ENCODE measurements at places on chromosomes 5 and 9. TPM values are rescaled to one million over a fixed set of nuclear protein-coding genes. Genes with fewer than 3 reads are reported as not detected.
A peak's percentile ranks its signal among the peaks of the same experiment; 100 is the strongest.

DNA sequence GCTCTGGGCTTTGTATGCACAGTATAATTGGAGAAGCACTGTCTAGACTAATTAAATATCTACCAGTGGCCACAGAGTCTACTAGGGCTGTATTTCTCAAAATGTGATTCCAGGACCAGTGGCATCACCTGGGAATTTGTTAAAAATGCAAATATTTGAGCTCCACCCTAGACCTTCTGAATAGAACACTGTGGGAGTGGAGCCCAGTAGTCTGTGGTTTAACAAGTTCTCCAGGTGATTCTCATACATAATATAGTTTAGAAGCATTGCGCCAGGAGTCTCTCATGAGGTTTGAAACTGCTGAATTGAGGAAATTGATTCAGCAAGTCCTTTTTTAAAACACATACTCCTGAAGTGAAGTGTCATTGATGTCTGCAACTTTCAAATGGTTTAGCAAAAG, 74.7 kb downstream of the FCHO2 start:
- peak; percentile 5 for DNase-seq

- DNase-seq = no peak
Observed at GRCh38 chr5:134902071-134902801, 2.7 kb upstream of the PCBD2 start.

- DNase-seq = peak; percentile 48
Observed at GRCh38 chr9:121819428-121820231, 168.2 kb downstream of the DAB2IP start.

PCDHGA4 gene
- total RNA-seq = 0.63 TPM

GRCh38 chr5:8827696-8828095, 718.2 kb downstream of the SEMA5A start:
- DNase-seq = peak; percentile 9

KLF9 gene
- 10.6 TPM for total RNA-seq

GRCh38 chr9:93636667-93637066, 60.3 kb downstream of the PHF2 start:
- DNase-seq = no peak

- no peak for DNase-seq
Observed at GRCh38 chr9:118271331-118271730, 567.1 kb downstream of the TLR4 start.

Measured in Daoy (cell line).